HAP-1 (cell line): ENCODE measurements at places on chromosomes 2 and 18.

- no peak for DNase-seq
Observed at GRCh38 chr2:31191931-31192330, 25.4 kb downstream of the CAPN14 start.

GRCh38 chr2:180646756-180647155, 333.6 kb upstream of the UBE2E3 start:
- DNase-seq: no peak

DNA sequence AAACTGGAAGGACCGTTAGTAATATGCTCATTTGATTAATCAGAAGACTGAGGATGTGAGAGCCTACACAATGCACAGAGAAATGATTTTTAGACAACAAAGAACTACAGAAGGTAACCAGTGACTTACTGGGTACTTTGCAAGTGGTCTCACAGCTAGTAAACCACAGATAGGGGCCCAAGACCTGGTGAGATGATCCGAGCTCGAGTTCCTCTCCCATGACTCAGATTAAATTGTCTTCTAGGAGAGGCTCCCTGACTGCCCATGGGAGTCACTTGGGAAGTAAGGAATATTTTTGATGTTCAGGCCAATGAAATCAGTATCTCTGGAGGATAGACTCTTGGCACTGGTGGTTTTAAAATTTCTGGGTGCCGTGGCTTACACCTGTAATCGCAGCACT, 220.2 kb downstream of the CLIP4 start:
- DNase-seq: no peak

GRCh38 chr2:20604951-20605381, 45.9 kb downstream of the HS1BP3 start:
- no peak for DNase-seq

- DNase-seq: no peak
Observed at GRCh38 chr2:234535464-234535863, 38.6 kb upstream of the ARL4C start.

- no peak for DNase-seq
Observed at GRCh38 chr2:132760971-132761370, 91.0 kb upstream of the LYPD1 start.

GRCh38 chr2:78455586-78455985, 569.9 kb upstream of the REG3G start:
- DNase-seq: no peak

- peak; percentile 53 for DNase-seq
Observed at GRCh38 chr18:26103579-26103978, 13.2 kb upstream of the SS18 start.

GRCh38 chr2:34848132-34848531, 1249.0 kb upstream of the FAM98A start:
- DNase-seq: no peak

GRCh38 chr2:241182531-241183133, 5.8 kb upstream of the ANO7 start:
- DNase-seq: no peak

DNA sequence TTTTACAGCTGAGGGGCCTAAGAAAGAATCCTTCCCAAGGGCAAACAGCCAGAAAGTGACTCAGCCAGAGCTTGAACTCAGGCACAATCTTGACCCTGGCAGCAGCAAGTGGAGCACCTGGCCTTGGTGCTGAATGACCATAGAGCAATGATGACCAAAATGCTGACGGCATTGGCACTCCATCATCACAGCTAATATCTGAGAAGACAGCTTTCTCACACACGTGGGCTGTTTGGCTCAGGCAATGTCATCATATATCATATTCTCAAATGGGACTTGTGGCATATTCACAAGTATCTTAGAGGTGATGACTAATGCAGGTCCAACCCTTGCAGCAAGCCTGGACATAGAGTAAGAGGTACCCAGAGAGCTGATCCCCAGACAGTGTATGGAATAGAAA, 443.9 kb upstream of the MYT1L start:
- DNase-seq: no peak

DNA sequence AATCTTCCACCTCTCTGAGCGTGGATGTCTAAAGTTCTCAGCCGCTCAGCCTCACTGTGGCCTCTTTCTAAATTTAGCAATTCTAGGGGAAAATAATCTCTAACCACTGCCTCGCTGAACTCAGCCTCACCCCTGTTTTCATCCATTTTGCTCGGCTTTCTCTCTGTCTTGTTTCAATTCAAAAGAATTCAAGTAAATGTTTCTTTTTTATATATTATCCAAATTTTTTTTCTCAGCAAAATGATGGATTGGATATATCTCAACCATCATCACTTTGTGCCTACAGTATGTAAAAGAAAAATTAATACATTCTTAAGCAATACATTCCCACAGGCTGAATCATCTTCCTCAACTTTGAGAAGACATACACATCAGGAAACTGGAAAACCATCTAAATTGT, 24.0 kb upstream of the GALNT5 start:
- no peak for DNase-seq

- DNase-seq: no peak
Observed at GRCh38 chr2:5976531-5977065, 284.4 kb downstream of the SOX11 start.

DNA sequence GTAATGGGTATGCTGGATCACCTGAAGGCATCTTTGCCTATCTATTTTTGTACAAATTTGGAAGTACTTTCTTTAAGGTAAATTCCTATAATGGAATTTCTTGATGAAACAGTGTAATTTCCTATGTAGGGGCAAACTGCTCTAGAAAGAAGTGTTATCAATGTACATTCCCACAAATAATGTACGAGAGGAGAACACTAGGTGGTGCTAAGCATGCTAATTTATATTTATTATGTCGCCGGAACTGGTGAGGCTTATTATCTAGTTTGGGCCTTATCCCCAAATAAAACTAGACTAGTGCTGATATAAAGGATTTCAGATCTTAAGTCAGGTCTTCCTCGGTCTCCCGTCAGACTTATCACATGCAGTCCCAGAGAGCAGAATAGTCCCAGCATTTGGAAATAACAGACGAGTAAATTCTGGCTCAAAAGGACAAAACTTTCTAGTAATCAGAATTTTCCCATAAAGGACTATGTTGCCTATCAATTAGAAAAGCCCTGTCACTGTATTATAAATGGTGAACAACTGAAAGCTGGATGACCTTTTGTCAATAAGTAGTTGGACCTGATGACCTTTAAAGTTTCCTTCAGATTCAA, 86.9 kb upstream of the RBBP8 start:
- DNase-seq: peak; percentile 51

- DNase-seq: no peak
Observed at GRCh38 chr18:45755934-45756333, 32.0 kb downstream of the SLC14A1 start.

- DNase-seq: no peak
Observed at GRCh38 chr2:137231628-137232027, 466.3 kb downstream of the THSD7B start.

DNA sequence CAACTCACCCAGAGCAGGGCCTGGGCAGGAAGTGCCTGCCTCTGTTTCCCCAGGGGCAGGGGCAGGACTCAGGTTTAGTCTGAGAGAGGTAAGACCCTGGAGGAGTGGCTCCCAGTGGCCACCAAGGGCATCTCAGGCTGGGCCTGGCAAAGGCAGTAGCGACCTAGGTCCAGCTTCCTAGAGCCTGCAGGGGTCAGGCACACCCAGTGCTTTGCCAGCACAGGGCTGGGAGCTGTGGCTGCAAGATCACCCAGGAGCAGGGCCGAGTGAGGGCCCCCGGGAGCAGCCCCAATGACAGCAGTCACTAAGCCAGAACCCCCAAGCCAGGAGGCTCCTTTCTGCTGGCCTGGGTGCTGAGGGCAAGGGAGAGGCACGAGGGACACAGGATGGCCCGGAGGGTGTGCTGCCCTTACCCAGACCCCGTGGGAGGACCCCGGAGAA, 8.8 kb upstream of the DUSP2 start:
- DNase-seq: no peak

- no peak for DNase-seq
Observed at GRCh38 chr2:118056165-118056534, 32.1 kb upstream of the INSIG2 start.

DNA sequence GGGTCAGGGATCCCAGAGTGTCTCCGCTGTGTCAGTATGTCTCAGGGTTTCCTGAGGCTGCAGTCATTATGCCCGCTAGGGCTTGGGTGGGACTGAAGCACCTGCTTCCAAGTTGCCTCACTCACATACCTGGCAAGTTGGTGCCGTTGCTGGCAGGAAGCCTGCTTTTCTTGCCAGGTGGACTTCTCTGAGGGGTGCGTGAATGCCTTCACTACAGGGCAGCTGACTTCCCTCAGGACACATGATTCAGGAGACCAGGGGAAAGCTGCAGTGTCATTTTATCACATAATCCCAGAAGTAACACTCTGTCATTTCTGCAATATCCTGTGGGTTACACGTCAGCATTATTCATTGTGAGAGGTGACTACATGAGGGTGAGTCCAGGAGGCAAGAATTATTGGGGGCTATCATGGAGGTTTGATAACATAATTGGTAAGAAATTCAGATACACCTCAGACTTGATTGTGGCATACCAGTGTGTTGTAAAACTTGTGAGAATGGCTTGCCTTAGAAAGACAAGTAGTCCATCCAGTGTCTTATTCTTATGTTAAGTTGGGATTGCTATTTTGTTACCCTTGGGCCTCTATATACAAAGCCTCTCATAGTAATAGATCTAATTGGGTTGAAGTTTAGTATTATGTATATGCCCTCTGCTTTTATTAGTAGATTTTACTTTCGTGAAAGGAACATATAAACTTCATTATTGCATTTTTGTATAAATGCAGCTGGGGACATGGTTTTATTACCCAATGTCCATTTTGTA, 44.1 kb downstream of the NEDD4L start:
- peak; percentile 98 for DNase-seq

GRCh38 chr18:6373187-6373586, 41.5 kb downstream of the L3MBTL4 start:
- no peak for DNase-seq

GRCh38 chr2:13193900-13194299, 477.2 kb downstream of the TRIB2 start:
- DNase-seq: peak; percentile 42

DNA sequence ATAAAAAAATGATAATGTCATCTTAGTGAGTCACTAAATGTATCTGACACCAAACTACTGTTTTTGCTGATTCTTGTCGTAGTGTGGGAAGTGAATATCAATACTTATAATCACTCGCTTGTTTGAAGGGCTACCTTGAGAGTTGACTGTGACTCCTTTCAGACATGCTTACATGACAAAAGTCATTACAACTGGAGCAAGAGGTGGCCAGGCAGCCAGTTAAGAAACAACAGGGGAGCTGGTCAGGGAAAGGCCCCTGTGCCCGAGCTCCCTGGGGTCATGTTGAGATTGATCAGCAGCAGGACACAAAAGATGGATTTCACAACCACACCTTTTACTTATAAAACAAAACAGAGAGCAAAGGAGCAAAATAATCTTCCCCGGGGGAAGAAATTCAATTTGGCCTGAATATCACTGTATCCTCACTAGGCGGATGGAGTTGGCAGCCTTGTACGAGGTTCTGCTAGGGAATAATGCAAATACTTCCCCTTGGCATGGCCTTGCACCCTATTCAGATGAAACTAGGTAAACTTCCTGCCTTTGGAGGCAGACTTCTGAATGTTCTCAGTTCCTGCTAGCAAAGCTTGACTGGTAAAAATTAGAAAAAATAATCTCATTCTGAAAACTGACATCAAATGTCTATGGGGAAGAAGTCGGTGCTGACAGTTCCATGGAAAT, 101.2 kb downstream of the DYNC1I2 start:
- DNase-seq: no peak

- DNase-seq: no peak
Observed at GRCh38 chr18:43004421-43004820, 111.1 kb downstream of the RIT2 start.

DNA sequence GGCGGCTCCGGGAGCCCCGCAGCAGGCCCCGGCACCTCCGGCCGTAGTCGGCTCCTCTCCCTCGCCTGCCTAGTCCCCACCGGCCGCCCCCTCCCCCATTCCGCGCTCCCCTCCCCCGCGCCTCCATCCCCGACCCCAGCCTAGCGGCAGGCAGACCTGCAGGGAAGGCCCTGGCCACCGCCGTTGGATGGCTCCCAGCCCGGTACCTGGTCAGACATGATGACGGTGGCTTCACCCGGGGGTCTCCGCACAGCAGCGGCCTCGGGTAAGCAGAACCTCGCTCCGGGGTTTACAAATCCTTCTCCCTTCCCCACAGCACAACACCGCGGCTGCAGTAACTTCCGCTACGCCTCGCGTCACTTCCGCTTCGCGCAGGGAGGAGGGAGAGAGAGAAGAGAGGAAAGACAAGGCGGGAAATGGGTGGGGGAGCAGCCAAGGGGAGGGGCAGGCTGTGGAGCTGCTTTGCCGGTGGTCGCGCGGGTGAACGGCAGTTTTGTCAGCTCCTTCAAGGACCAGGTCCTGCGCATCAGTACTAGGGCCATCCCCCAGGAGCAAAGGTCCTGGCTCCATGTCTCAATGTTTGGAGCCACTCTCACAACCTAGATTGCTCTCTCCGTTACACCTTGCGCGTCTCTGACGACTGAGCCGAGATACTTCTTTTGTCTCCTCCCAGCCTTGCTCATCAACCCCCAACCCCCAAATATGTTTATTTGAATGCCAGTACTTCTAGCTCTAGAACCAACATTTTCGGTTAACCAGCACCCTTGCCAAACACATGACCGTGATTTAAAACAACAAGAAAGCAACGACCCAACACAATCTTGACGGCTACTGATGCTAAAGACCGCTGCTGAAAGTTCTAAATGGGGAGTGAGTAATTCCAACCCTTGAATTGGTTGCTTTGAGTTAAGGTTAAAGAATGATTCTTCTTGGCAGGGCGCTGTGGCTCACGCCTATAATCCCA, at the start of gene SUMO1:
Gene SUMO1, minus strand, starts transcription at position 364 of the 964 bp plus-strand sequence. Its CDS starts 146 bp downstream, at position 218.
- DNase-seq: peak; percentile 88

GRCh38 chr2:70918016-70918415, 17.7 kb upstream of the ATP6V1B1 start:
- DNase-seq: no peak

DNA sequence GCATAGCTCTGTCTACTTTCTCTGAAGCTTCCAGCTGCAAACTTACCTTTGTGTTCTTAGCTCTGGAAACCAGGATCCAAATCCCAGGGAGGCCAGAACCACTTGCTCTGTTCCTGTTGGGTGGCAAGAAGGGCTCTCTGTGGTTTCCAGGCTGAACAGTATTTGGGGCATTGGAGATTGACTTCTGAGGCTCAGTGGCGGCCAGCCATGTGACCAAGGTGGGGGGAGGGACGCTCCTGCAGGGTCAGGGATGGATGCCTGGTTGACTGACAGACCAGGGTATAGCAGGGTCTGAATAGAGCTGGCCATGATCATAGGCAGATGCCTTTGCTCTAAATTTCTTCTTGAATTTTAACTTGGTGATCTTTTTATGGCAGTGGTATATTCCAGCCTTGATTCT, 15.1 kb downstream of the SLC4A5 start:
- DNase-seq: no peak

GRCh38 chr18:13439461-13439860, 220.9 kb downstream of the LDLRAD4 start:
- no peak for DNase-seq

- DNase-seq: peak; percentile 83
Observed at GRCh38 chr18:46899274-46899948, 17.9 kb downstream of the PIAS2 start.

- DNase-seq: no peak
Observed at GRCh38 chr2:230868947-230869913, 4.5 kb downstream of the ITM2C start.

- DNase-seq: no peak
Observed at GRCh38 chr2:102253140-102253752, 58.1 kb upstream of the IL1RL1 start.
